ENCODE measurements at places on chromosomes 6 and 20. TPM values are rescaled to one million over a fixed set of nuclear protein-coding genes. Genes with fewer than 3 reads are reported as not detected.

The PRDM13 gene
- total RNA-seq = not detected

The BEND6 gene
- 7.1 TPM for total RNA-seq

The MYLK4 gene
- total RNA-seq = under 0.01 TPM

The FRS3 gene
- 3.3 TPM for total RNA-seq

The CMTR1 gene
- total RNA-seq = 21.2 TPM

The RBM38 gene
- total RNA-seq = 12.3 TPM

The PTK7 gene
- total RNA-seq = 96.6 TPM

The GRM1 gene
- total RNA-seq = not detected

Measured in bronchus fibroblast of lung (primary cell).